DMS79 treated with DMSO at 0.1 percent for 48 hours (cell line): ENCODE measurements at places on chromosomes 7 and 10.
A peak's percentile ranks its signal among the peaks of the same experiment; 100 is the strongest.

DNA sequence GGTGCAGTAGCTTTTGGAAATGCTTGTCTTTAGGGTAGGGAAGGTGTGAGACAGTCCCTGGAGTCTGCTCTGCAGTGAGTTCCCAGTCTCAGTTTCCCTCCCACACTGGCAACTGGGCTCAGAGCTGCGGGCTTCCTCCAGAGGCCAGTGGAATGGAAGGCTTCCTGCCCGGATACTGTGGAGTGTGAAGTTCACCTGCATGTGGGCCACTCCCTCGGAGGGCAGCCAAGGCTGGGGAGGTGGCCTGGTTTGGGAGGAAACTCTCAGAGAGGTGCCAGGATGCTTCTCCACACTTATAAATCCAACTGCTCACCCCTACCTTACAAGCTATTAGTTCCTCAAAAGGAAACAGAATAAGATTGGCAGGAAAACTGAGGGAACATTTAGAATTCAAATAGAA, 18.1 kb upstream of the UBE2H start:
- DNase-seq, result no peak

DNA sequence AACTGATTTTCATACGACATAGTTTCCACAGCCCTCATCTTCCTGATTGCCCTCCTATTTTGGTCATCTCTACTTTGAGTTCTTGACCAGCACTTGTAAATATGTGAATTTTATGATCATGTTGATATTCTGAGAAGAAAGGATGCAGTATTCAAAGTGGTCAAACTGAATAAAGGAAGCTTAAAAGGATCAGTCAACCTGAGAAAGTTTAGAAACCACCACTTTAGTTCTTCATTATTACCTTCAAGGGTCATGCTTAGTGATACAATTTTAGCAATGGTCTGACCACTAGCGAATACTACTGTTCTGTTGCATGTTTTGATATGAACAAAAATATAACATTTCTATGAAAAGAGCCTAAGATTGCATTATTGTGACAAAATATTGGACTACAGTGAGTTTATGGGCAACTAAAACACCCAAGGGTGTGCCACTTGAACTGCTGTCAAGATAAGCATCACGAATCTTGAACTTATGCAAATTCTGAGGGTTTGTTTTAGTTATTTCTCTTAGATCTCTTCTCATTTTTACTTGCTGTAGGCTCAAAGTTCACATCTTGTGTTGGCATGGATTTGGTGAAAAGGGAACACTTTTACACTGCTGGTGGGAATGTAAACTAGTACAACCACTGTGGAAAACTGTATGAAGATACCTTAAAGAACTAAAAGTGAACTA, 247.7 kb downstream of the IPMK start:
- DNase-seq, result no peak

DNA sequence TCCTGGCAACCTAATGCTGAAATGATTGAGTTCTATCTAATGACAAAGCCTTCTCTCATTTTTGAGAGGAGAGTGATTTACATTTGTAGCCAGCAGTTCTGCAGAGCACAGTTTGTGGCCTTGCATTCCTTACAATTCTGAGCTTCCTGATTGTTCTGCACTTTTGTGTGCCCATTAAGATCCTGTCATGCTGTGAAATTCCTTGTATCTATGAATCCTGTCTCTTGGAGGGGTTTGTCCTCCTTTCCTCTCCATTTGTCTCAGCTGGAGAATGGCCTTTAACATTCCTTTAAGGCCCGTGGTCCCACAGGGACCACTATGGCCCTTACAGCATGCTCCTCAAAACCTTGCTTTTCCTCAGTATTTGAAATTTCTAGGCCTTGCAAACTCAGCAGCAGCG, 10.4 kb downstream of the KLHL7 start:
- DNase-seq, result no peak

DNA sequence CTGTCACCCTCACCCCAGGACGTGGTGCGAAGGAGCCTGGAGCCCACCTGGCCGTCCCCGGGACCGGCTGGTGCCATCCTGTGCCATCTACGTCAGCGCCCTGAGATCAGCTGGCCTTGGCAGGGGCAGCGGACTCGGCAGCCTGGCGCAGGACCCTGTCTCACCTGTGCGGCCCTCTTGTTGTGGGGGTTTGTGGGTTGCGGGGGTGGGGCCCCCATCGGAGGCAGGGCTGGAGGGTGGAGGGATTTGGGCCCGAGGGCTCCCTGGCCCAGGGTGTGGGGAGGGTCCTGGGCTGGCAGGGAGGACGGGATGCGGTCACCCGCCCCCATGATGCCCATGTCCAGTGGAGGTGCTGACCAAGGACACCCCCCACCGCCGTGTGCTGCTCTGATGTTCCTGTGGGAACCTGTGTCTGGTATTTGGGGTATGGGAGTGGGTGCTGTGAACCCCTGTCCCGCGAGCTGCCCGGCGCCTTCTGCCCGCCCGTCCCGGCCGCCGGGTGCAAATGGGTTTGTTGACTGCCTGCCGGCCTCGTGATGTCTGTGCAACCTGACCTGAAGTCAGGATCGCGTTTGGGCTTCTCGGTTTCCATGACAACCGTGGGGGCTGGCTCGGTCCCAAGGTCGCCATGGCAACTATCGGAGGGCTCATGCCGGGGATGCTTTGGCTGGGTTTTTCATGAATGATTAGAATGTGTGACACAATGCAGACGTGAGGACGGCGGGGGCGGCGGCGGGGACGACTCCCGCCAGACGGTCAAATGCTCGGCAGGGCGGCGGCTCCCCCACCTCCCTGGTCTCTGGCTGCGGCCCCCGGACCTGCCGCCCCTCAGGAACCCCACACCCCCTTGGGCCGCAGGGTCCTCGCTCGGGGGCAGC, 7.3 kb downstream of the MAFK start:
- no peak for DNase-seq

DNA sequence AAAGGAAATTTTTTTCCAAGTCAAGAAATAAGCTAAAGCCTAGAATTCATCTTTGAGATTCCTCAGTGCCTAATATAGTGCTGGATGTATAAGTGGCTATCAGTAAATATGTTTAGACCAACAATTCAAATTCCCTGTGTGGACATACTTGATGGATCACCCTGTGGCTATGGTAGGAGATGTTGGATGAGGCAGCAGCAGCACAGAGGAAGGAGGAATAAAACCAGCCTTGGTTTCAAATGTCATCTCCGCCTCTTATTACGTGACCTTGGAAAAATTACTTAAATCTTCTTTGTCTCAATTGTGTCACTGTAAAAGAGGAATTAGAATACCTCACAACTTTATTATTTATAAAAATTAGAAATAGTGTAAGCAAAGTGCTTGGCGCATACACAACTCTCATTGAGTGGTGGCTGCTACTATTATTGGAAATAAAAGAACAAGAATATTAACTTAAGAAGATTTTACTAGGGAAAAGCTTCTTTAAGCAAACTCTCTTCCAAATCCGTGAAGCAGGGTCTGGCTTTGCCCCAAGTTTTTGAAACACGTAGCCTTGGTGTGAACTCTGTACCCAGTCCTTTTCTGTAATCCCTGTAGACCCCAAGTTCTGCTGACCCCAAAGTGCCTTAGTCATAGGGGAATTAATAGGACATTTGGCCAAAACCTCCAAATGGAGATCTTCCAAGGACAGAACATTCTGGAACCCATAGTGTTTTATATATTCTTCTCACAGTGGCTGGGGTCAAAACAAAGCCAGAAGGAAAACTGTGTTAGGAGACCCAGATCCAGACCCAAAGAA, 283.8 kb downstream of the PTEN start:
- no peak for DNase-seq

GRCh38 chr7:115306586-115306985, 384.7 kb downstream of the MDFIC start:
- DNase-seq, result no peak

- no peak for DNase-seq
Observed at GRCh38 chr10:99945263-99945662, 64.5 kb downstream of the DNMBP start.

GRCh38 chr7:24728503-24729364, 28.5 kb downstream of the GSDME start:
- no peak for DNase-seq

DNA sequence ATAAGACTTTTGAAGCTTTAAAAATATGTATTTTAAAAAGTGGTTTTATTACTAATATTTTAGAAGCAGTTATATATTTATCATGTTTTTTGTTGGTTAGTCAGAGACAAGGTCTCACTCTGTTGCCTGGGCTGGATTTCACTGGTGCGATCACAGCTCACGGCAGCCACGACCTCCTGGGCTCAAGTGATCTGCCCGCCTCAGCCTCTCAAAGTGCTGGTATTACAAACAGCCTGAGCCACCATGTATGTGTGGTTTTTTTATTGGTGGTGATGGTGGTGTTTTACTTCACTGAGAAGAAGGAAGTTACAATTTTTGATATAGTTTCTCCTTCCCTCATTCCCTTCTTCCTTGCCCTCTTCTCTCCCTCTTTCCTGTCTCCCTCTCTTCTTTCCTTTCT, 13.4 kb downstream of the NHLRC2 start:
- DNase-seq, result no peak

DNA sequence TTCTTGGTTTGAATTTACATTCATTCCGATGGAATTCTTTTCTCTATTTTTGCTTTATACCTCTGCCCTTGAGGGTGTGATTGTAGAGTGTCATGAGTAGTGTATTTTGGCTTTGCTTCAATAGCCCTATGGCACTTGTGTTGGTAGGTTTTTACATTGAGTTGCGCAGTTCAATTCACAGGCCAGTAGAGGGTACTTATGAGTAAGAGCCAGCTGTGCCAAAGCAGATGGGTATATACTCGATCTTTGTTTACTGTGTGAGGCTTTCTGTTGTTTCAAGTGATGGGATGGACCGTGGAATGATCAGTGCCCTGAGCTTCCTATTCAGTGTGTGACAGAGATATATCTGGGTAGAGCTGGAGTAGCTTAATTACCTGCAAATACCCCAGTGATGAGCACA, 4.3 kb upstream of the AKR1C3 start:
- DNase-seq, result no peak

DNA sequence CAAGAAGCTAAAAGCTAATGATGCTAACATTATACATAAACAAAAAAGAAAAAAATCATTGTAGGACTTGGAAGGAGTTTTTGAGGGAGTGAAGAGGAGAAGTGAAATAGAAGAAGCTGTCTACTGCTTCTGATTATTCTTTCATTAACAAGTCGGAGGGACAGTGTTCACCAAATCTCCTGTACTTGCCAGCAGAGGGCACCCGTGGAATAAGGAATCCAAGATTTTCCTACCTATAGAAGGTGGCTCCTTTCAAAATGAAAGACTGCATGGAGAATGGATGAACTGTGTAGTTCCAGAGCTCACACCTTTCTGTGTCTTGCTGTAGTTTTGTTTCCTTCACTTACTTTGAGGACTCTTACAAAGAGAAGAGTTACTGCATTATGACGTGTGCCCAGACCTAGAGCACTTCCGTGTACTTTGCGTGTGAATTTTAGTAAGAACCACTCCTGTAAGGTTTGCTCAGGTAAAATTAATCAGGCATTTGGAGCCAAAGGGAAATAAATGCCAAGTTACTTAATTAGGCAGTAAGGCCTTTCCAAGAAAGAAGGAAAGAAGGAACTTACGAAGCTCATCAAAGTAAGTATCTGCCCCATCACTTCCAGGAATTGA, 145.1 kb downstream of the SEMA3D start:
- peak; percentile 21 for DNase-seq

- no peak for DNase-seq
Observed at GRCh38 chr7:6725003-6725402, 18.3 kb upstream of the ZNF12 start.

DNA sequence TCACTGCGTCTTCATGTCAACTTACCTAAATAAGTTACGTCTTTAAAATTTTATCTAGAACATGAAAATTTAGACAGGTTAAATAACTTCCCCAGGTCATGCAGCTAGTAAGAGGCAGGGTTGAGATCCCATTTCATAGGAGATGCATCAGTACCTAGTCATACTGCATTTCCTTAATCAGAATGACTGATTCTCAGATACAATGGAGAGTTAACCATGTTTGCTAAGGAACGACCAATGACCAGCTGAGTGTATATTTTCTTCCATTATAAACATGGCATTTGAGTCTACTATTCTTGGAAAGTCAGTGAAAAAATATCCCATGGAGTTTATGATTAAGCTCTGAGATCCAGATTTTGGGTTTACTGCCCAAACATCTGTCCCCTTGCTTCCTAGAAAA, 39.6 kb downstream of the ENTPD1 start:
- no peak for DNase-seq

- DNase-seq, result peak; percentile 4
Observed at GRCh38 chr10:18400906-18401245, 250.5 kb downstream of the NSUN6 start.

- no peak for DNase-seq
Observed at GRCh38 chr7:43879477-43879876, 10.2 kb upstream of the MRPS24 start.

DNA sequence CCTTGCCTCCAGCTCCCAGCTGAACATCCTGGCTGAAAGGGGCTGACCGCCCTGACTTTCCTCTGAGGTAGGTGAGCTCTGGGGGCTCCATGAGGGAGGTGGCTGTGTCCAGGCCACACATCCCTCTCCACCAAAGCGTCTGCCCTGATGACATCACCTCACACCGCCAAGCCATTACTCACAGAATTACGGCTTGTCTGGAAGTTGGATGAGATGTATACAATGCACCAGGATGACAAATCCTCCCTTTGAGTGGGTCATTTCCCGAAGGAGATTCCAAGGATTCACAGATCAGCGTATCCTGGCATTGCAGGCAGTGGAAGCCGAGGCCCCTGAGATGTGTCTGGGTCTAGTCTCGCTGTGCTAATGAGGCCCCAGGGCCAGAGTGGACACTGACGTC, 15.1 kb upstream of the RET start:
- no peak for DNase-seq

GRCh38 chr10:79092292-79092896, 23.6 kb downstream of the ZMIZ1 start:
- no peak for DNase-seq

GRCh38 chr7:36597090-36597773, 127.1 kb downstream of the AOAH start:
- DNase-seq, result no peak

DNA sequence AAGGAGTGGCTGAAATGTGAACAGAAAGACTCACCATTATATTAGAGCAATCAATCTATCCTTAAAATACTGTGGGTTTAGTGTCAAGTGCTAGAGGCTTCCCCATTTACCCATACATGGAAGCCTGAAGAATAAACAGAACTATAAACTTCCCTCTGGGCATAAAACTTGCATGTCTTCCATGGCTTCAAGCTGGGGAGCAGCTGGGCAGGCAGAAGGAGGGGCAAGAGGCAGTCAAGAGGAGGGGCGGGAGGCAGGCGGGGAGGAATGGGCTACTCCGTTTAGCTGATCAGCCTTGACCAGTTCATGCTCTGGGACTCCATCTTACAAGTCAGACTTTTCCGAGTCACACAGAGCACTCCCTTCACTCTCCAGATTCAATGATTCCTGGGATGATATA, 3.5 kb upstream of the PRSS1 start:
- DNase-seq, result no peak

GRCh38 chr7:45400680-45401079, 173.5 kb upstream of the ADCY1 start:
- DNase-seq, result peak; percentile 72

DNA sequence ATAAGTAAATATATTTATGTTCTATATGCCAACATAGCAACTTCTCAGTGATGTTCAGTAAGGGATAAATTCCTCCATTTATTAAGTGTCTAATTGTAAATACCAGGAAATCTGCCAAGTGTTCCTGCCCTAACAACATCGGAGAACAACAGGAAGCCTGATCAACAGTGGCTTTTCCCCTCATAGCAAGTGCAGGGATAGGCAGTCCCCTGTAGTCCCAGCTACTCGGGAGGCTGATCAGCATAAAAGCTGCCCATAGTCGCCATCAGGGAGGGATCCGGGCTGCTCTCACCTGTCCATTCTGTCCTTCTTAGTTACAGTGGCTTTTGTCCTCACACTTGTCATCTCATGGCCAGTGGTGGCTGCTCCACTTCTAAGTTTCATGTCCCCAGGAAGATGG, 141.3 kb downstream of the IDE start:
- no peak for DNase-seq
